ENCODE measurements at places on chromosomes 2 and 18. TPM values are rescaled to one million over a fixed set of nuclear protein-coding genes. Genes with fewer than 3 reads are reported as not detected.

The ABI2 gene
- polyA plus RNA-seq = 17.6 TPM

The ITGB6 gene
- not detected for polyA plus RNA-seq

The GKN2 gene
- not detected for polyA plus RNA-seq

The RAMP1 gene
- 70.8 TPM for polyA plus RNA-seq
